ENCODE measurements at places on chromosomes 2 and 18.

DNA sequence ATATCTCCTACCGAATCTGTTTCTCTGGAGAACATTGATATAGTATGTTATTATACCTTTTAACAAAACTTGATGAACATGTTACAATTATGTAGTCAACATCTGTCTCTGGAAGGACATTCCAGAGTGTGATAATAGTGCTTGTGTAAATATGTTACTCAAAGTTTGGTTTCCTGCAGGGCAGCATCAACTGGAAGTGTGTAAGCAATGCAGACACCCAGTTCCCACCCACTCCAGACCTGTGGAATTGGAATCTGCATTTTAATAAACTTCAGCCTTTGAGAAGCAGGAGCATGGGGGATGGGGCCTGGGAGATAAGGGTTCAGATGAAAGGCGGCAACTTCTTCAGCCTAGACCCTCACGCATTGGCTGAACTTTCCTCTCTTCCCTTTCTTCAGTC, 398.9 kb downstream of the RND3 start:
- DNase-seq, result no peak

DNA sequence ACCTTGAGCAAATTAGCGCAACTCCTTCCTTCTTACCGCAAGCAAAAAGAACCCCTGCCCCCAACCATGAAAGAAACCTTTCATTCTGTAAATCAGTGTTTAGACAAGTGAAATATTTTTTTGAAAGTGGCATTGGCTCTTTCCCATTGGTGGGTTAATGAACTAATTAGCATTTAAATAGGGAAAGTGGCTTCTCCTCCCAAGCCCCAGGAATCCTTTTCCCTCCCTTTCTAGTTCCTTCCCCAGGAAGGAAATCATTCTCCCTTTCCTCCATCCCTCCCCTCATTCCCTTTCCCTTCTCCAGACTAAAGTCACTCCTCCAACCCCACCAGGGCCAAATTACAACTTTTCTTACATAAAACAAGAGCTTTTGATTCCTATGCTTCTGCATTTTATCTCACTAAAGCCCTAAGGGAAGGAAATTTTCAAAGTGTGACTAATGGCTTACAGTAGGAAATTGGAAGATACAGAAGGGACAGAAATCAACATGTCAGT, 22.9 kb upstream of the TYMS start:
- DNase-seq, result no peak

GRCh38 chr18:25175558-25176517, 176.1 kb downstream of the ZNF521 start:
- peak; percentile 85 for DNase-seq

GRCh38 chr2:174789001-174789400, 24.7 kb upstream of the CHRNA1 start:
- DNase-seq, result no peak

- DNase-seq, result no peak
These were observed 209.8 kb upstream of the SPOPL start for GRCh38 chr2:138291805-138292204.

Data from NCI-H1417 (cell line).